Fibroblast of mammary gland (primary cell): ENCODE measurements at places on chromosomes 7 and 10.

DNA sequence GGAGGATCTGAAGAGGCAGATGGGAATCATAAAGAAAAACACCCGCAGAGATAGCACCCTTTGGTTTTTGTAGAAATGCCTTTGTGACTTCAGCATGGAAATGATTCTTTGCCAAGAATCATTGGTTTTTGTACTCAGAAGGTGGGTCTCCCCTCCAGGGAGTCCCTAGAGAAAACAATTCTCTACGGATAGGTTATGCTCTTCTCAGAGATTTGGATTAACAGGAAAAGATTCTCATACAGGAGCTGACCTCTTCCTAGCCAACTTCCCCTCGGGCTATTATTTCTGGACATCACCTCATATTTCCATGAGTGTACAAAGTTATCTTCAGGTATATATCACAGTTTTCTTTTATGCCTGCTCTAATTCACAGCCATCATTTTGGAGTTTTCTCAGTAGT lies 274.2 kb upstream of the HABP2 start:
- DNase-seq, result no peak

DNA sequence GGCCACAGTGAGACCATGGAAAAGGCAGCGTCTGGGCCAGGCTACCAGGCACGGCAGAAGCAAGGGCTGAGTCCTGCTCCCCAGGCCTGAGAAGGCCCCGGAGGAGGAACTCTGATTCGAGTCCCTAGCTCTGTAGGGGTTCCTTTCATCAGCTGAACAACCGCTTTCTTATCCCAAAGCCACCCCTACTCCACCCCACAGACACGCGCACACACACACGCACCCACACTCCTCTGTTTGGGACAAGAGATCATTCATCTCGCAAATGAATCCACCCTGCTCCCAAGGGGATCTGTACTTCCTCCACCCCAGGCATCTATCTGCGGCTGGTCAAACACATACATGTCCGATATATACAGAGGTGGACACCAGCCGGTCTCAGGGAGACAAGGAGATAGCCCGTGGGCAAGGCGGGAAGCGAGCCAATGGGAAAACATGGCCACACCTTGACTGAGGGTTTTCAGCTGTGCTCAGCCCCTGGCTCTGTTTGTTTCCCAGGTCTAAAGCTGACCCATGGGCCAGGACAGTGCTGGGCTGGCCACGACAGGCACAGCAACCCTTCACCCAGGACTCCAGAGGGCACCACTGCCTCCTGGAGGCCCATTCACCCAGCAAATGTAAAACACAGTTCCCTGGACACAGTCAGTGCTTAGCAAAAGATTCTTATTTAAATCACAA lies 7.3 kb downstream of the ZCCHC24 start:
- DNase-seq, result peak; percentile 41

DNA sequence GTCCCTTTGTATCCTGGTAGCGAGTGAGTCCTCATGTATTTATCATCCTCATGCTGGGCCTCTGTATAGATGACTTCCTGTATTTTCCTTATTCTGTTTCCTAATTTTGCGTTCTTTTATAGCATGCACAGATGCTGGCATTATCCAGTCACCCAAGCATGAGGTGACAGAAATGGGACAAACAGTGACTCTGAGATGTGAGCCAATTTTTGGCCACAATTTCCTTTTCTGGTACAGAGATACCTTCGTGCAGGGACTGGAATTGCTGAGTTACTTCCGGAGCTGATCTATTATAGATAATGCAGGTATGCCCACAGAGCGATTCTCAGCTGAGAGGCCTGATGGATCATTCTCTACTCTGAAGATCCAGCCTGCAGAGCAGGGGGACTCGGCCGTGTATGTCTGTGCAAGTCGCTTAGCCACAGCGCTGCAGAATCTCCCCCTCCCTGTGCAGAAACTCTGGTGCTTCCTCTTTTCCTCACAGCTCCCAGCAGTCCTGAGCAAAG lies 183.1 kb upstream of the PRSS58 start:
- no peak for DNase-seq

DNA sequence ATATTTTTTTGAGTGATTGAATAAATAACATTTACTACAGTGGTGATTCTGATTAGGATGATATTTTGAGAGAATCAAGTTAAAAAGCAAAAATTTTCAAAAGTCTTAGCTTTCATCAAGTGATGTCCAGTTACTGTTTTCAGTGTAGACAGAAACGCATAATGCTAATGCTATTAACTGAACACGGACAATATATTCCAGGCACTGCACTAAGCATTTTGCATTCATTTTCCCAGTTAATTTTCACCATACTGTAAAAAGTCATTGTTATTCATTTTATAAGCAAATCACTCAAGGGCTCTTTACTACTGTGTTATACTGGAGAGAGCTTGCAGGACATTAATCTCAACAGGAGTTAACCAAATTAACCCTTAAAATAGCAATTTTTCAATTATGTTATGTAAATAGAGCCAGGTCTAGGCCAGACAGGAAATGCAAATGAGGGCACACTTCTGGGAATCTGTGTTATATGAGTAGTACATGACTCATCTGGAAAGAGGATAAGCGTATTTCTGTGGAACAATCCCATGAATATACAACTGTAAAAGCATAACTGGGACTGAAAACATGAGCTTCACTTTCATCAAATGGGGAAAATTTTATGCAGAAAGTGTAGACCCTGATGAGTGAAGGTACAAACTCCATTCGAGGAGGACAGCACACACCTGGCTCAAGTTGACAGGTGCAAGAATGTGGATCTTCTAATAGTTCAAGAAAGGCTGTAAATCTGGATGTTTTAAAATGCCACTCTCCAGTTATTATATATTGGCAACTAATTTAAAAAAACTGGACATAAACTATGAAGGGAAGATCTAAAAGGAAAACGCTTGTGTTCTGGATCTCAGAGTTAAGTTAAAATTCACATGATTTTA lies 75.4 kb downstream of the ANK3 start:
- DNase-seq, result peak; percentile 84

- peak; percentile 11 for DNase-seq
Measured at GRCh38 chr7:103094102-103094501, 19.2 kb downstream of the ARMC10 start.
